ENCODE measurements at places on chromosomes 4 and X. TPM values are rescaled to one million over a fixed set of nuclear protein-coding genes. Genes with fewer than 3 reads are reported as not detected.

Gene TENM3
- 5.4 TPM for total RNA-seq

GRCh38 chrX:6464726-6465125, 70.2 kb downstream of the VCX3A start:
- H3K36me3 ChIP-seq = no peaks in the 10 kb centered on the region
- H3K27me3 ChIP-seq = no peaks in the 10 kb centered on the region
- H3K4me3 ChIP-seq = no peak overlapping the region
- no peaks in the 10 kb centered on the region for H3K4me1 ChIP-seq
- H3K27ac ChIP-seq = no peak overlapping the region

Gene VCX
- not detected for total RNA-seq

- no peak overlapping the region for H3K27ac ChIP-seq
- H3K4me3 ChIP-seq = no peak overlapping the region
- no peaks in the 10 kb centered on the region for H3K27me3 ChIP-seq
Observed at GRCh38 chr4:20151436-20151835, 100.3 kb upstream of the SLIT2 start.

DNA sequence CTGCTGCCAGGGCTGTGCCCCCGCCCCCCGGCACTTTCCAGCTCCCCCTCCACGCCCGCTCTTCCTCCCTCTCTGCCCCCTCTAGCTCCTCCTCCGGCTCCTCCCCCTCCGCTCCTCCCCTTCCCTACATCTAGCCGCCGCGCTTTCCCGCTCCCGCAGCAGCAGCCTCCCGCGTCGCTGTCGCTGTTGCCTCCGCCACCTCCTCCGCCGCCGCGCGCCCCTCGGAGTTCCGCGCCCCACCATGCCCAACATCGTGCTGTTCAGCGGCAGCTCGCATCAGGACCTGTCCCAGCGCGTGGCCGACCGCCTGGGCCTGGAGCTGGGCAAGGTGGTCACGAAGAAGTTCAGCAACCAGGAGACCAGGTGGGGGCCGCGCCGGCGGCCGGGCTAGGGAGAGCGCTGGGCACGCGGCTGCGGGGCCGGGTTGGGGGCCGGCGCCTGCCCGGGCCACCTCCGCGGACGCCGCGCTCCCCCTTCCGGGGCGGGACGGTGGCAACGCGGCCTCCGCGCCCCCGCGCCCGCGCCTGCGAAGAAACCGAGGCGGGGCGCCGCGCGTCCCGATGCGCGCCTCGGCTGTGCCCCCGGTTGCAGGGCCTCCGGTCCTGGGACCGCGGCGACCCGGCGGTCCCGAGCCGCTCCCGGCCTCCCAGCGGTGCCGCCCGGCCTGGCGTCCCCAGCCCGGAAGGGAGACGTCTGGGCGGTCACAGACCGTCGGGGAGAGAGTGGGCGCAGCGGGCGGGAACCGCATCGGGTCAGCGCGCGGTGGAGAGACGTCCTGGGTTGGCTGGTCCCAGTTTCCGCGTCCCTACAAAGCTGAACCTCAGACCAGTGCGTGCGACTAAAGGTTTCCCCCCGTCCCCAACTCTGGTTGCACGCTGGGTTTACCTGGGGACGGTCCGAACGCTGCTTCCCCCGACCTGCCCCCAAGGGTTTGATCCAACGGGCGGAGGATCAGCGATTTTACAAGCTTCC, at the start of gene PRPS2:
Gene PRPS2, plus strand, starts transcription at position 156 of the 972 bp plus-strand sequence. Its CDS starts 86 bp downstream, at position 242.
- H3K4me1 ChIP-seq = peaks cover 10% of the 10 kb centered on the region
- peak; percentile 51 for DNase-seq
- no peak within 1 kb of the TSS for H3K27ac ChIP-seq
- no peaks in the 10 kb centered on the region for H3K36me3 ChIP-seq
- peak within 1 kb of the TSS; percentile 78 for H3K4me3 ChIP-seq

Gene HTT-AS
- total RNA-seq = not detected

DNA sequence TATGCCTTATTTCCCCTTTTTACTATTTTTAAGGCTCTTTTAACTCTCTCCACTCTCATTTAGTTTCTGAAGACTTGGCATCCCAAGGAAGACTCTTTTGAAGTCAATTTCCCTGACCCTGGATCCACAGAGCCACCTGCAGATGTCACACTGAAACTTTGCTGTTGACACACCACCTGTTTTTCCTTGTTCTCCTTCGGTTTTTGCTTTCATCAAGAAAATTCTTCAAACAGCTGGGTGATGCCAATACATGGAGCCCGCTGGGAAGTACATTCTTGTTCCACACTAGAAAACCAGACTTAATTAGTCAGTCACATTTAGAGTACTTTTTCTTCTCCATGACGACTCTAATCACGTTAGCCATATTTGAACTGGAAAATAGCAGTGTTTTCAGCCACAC, 293.9 kb downstream of the PDGFC start:
- no peak overlapping the region for H3K4me3 ChIP-seq
- H3K4me1 ChIP-seq = peaks cover 33% of the 10 kb centered on the region
- H3K36me3 ChIP-seq = no peaks in the 10 kb centered on the region
- H3K27me3 ChIP-seq = no peaks in the 10 kb centered on the region

DNA sequence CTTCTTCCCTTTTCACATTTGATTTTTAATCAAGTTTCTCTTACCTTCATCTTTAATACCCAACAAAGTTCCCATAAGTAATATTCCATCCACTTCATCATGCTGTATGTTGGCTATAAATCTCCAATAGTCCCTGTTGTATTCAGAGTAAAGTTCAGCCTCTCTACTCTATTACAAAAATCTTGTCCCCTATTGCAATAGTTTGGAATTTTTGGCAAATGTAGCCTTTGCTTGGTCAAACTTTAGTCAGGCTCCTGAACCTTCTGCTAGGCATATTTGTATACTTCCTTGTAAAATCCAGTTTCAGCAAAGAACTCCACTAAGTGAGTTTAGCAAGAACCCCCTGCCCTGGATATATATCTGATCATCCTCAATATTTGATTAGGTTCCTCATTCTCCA, 54.0 kb upstream of the PACRGL start:
- H3K4me3 ChIP-seq = no peak overlapping the region
- no peaks in the 10 kb centered on the region for H3K36me3 ChIP-seq
- no peak overlapping the region for H3K27ac ChIP-seq
- no peaks in the 10 kb centered on the region for H3K27me3 ChIP-seq

GRCh38 chr4:52840531-52841370, 21.4 kb upstream of the RASL11B start:
- H3K27me3 ChIP-seq = no peaks in the 10 kb centered on the region
- no peaks in the 10 kb centered on the region for H3K36me3 ChIP-seq
- peak; percentile 23 for DNase-seq
- peaks cover 23% of the 10 kb centered on the region for H3K4me1 ChIP-seq

Gene ADH7
- total RNA-seq = not detected

Gene PDCL2
- not detected for total RNA-seq

Gene CXorf49
- not detected for total RNA-seq

GRCh38 chr4:155964016-155964891, 10.6 kb upstream of the CTSO start:
- no peak for DNase-seq
- H3K27me3 ChIP-seq = no peaks in the 10 kb centered on the region
- H3K4me1 ChIP-seq = peaks cover 21% of the 10 kb centered on the region
- H3K4me3 ChIP-seq = no peak overlapping the region
- no peak overlapping the region for H3K27ac ChIP-seq
- H3K36me3 ChIP-seq = no peaks in the 10 kb centered on the region

Gene PABPC5
- 0.40 TPM for total RNA-seq

DNA sequence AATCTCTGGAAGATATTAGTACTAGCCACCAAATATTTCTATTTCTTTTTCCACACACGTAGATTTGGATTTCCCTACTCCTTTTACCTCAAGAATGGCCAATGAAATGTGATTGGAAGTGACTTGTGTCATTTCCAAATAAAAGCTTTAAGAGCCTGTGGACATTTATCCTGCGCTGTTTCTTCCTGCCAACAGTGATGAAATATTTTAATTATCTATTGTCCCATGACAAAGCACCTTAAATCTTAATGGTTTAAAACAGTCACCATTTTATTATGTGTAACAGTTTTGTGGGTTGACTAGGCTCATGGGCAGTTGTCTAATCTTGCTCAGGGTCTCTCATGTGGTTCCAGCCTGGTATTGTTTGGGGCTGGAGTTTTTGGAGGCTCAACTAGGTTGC, 3.5 kb upstream of the PGRMC2 start:
- H3K4me1 ChIP-seq = peaks cover 7% of the 10 kb centered on the region
- H3K27me3 ChIP-seq = no peaks in the 10 kb centered on the region
- H3K27ac ChIP-seq = no peak overlapping the region
- no peak overlapping the region for H3K4me3 ChIP-seq
- no peak for DNase-seq
- no peaks in the 10 kb centered on the region for H3K36me3 ChIP-seq

- no peaks in the 10 kb centered on the region for H3K27me3 ChIP-seq
- no peak overlapping the region for H3K4me3 ChIP-seq
Observed at GRCh38 chr4:165921546-165921945, 48.5 kb downstream of the TLL1 start.

GRCh38 chr4:93809773-93810172, 18.8 kb upstream of the ATOH1 start:
- no peak overlapping the region for H3K27ac ChIP-seq
- no peak for DNase-seq
- no peak overlapping the region for H3K4me3 ChIP-seq
- H3K4me1 ChIP-seq = no peaks in the 10 kb centered on the region

GRCh38 chrX:40058719-40059118, 39.0 kb downstream of the BCOR start:
- H3K27ac ChIP-seq = no peak overlapping the region
- peaks cover 29% of the 10 kb centered on the region for H3K36me3 ChIP-seq
- H3K4me1 ChIP-seq = peaks cover 26% of the 10 kb centered on the region

Gene UGT2B17
- not detected for total RNA-seq

Gene SSX1
- not detected for total RNA-seq

Gene PIGA
- 17.9 TPM for total RNA-seq

- peaks cover 4% of the 10 kb centered on the region for H3K4me1 ChIP-seq
- no peak overlapping the region for H3K27ac ChIP-seq
- no peaks in the 10 kb centered on the region for H3K27me3 ChIP-seq
- H3K4me3 ChIP-seq = no peak overlapping the region
Observed at GRCh38 chr4:3375688-3376087, 66.1 kb upstream of the HGFAC start.

Gene FAM241A
- 2.8 TPM for total RNA-seq

- no peaks in the 10 kb centered on the region for H3K36me3 ChIP-seq
- H3K4me3 ChIP-seq = no peak overlapping the region
- no peaks in the 10 kb centered on the region for H3K27me3 ChIP-seq
- no peak overlapping the region for H3K27ac ChIP-seq
- no peaks in the 10 kb centered on the region for H3K4me1 ChIP-seq
Observed at GRCh38 chr4:40870150-40870549, 120.4 kb downstream of the NSUN7 start.

GRCh38 chr4:137253949-137254348, 278.3 kb downstream of the PCDH18 start:
- no peak overlapping the region for H3K27ac ChIP-seq
- DNase-seq = no peak
- H3K27me3 ChIP-seq = no peaks in the 10 kb centered on the region
- no peaks in the 10 kb centered on the region for H3K4me1 ChIP-seq
- H3K4me3 ChIP-seq = no peak overlapping the region
- no peaks in the 10 kb centered on the region for H3K36me3 ChIP-seq

Gene TTC29
- not detected for total RNA-seq

DNA sequence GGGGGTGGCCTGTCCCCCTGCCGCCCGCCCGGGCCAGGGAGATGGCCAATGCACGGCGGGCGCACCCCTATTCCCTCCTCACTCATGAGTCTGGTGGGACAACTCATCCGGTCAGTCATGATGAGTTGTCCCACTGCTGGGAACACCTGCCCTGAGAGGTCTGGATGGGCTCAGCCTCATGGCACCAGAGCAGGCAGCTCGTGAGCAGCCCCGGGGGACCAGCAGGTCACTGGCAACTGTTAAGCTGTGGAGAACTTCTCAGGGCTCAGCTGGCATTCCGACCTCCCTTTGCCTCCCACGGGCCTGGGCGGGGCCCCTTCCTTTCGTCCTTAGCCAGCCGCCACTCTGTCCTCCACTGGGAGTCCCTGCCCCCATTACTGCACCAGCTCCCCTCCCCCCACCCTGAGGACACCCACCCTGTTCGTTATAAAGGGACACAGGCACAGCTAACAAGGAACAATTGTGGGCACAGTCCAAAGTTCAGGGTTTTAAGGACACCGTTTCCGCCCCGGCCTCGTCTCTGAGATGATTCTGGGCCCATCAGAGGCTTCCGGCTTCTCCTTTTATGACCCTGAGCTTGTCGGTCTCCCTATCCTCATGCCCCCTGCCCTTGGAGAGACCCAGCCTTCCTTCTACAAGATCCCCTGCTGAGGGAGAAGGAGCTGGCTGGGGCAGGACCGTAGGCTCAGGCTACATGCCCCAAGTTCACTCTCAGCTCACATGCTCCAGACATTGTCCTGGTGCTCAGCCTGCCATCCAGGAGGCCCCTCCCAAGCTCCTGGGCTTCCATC, 14.6 kb upstream of the KIAA0232 start:
- no peak for DNase-seq
- no peaks in the 10 kb centered on the region for H3K36me3 ChIP-seq
- H3K27ac ChIP-seq = peak overlapping the region; percentile 56
- peaks cover 39% of the 10 kb centered on the region for H3K4me1 ChIP-seq
- no peaks in the 10 kb centered on the region for H3K27me3 ChIP-seq

DNA sequence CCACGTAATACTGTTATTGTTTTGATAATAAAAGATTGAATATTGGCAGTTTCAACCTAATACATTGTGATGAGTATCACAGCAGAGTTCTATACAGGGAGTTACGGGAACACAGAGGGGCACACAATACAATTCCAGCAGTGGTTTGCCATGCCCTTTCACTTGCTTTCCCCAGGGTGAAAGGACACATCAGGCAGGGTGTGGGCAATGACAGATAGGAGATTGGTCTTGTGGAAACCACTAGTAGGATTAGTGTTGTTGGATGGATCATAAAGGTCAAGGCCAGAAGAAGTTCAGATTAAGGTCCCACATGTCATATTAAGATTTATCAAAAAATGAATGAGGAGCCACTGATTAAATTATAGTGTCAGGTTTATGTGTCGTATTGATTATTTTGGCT, 8.1 kb downstream of the HSD17B11 start:
- H3K36me3 ChIP-seq = no peaks in the 10 kb centered on the region
- H3K27ac ChIP-seq = no peak overlapping the region
- H3K4me3 ChIP-seq = no peak overlapping the region
- H3K27me3 ChIP-seq = no peaks in the 10 kb centered on the region
- no peaks in the 10 kb centered on the region for H3K4me1 ChIP-seq

- no peaks in the 10 kb centered on the region for H3K4me1 ChIP-seq
- H3K27ac ChIP-seq = no peak overlapping the region
- DNase-seq = no peak
- H3K27me3 ChIP-seq = no peaks in the 10 kb centered on the region
- no peak overlapping the region for H3K4me3 ChIP-seq
Observed at GRCh38 chr4:13126976-13127910, 356.9 kb downstream of the RAB28 start.

GRCh38 chrX:9370893-9371292, 94.0 kb upstream of the TBL1X start:
- no peak overlapping the region for H3K27ac ChIP-seq
- H3K36me3 ChIP-seq = no peaks in the 10 kb centered on the region
- H3K27me3 ChIP-seq = no peaks in the 10 kb centered on the region
- H3K4me1 ChIP-seq = peaks cover 11% of the 10 kb centered on the region
- no peak for DNase-seq
- no peak overlapping the region for H3K4me3 ChIP-seq

GRCh38 chrX:15947648-15948317, 93.2 kb upstream of the AP1S2 start:
- peak; percentile 64 for DNase-seq
- H3K4me1 ChIP-seq = peaks cover 27% of the 10 kb centered on the region
- H3K27me3 ChIP-seq = no peaks in the 10 kb centered on the region
- no peaks in the 10 kb centered on the region for H3K36me3 ChIP-seq
- no peak overlapping the region for H3K4me3 ChIP-seq

GRCh38 chr4:117549524-117549923, 464.1 kb upstream of the TRAM1L1 start:
- no peaks in the 10 kb centered on the region for H3K4me1 ChIP-seq
- no peak overlapping the region for H3K4me3 ChIP-seq
- no peak for DNase-seq

- H3K27ac ChIP-seq = no peak overlapping the region
- DNase-seq = no peak
- H3K27me3 ChIP-seq = no peaks in the 10 kb centered on the region
- no peaks in the 10 kb centered on the region for H3K36me3 ChIP-seq
Observed at GRCh38 chr4:139984471-139984870, 169.5 kb downstream of the MAML3 start.

All from PC-3 (cell line).